AG10803 (cell line): ENCODE measurements at places on chromosomes 11 and 22.

- no peak for DNase-seq
These were observed 2.7 kb downstream of the SERGEF start for GRCh38 chr11:18010121-18010670.

DNA sequence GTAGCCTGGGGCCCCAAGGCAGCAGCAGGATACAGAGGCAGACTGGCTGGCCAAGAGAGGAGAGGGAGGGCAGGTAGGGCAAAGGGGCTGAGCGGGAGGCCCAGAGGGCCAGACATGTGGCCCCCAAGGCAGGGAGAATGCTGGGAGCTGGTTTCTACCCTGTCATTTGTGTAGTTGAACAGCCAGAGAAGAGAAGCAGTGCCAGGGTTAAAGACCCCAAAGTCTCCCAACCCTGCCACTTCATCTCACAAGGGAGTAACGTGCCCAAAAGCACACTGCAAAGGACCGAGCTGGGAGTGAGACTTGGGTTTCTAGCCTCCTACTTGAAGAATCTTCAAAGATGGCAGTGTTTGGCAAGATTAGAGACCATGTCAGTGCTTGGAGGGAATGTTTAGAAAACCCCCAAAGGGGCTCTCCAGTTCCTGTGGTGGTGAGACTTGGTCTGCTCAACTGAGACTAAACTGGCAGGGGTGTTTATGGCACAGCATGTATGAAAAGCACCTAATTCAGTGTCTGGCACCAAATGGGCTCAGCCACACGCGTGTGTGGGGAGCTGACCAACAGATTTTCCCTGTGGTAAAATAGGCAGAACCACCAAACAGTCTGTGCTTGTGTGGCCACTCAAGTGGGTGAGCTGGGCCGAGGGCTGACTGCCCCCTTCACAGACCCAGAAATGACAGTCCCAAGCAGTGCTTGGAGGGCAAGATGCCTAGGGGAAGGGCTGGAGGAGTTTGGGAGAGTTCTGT, 68.2 kb upstream of the CLTCL1 start:
- DNase-seq: no peak

DNA sequence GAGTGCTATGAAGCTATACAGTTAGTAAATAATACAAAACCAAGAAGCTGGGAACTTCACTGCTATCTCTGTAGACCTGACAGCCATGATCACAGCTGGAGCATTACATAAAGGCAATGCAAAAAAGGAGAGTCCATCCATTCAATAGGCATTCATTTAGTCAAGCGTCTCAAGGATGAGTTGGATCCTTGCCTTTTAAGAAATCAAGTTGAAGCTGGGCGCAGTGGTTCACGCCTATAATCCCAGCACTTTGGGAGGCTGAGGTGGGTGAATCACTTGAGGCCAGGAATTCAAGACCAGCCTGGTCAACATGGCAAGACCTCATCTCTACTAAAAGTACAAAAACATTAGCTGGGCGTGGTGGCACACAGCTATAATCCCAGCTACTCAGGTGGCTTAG, 48.1 kb upstream of the ALKBH3 start:
- no peak for DNase-seq

DNA sequence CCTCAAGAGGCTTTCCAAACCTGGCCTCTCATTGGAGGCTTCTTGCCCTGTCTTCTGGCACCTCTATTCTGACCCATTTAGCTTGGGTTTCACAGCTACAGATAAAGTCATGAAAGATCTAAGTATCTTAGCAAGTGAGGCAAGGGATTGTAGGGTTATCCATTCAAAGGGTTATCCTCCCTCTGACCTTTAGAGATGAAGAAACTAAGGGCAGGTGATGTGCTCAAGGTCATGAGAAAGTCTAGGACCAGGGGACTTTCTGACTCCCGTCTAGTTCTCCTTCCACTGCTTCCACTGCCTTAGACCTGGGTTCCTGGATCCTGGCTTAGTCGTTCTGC, 7.2 kb downstream of the PHOX2A start:
- no peak for DNase-seq
